ENCODE measurements at places on chromosomes 1 and 21. TPM values are rescaled to one million over a fixed set of nuclear protein-coding genes. Genes with fewer than 3 reads are reported as not detected.

AIM2 gene
- polyA plus RNA-seq: 0.08 TPM

FCGR3B gene
- polyA plus RNA-seq: not detected

DNAJC28 gene
- polyA plus RNA-seq: 6.1 TPM

KRTAP12-1 gene
- polyA plus RNA-seq: not detected

OR2L2 gene
- 0.13 TPM for polyA plus RNA-seq

VWA5B1 gene
- polyA plus RNA-seq: 2.5 TPM

OR2T2 gene
- polyA plus RNA-seq: not detected

Data from left kidney (tissue), 8 donors.